ENCODE measurements at places on chromosomes 13 and 19. TPM values are rescaled to one million over a fixed set of nuclear protein-coding genes. Genes with fewer than 3 reads are reported as not detected.

DNA sequence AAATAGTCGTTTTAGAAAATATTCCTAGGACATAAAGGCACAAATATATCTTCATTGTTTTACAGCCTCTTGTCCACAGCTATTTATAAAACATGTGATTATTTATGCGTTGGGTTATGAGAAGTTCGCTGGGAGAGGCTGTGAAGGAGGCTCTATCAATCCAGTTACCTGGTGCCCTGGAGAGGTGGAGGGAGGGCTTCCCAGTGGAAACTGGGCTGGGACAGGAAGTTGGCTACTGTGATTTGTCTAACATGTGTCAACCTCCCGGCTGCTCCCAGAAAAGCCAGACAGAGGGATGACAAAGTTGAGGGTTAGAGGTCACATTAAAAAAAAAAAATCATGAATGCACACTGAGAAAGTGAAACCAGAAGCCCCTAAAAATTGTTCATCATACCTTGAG lies 346.5 kb downstream of the ZNF536 start:
- no peak for DNase-seq

STARD13 gene
- total RNA-seq: 29.9 TPM

DNA sequence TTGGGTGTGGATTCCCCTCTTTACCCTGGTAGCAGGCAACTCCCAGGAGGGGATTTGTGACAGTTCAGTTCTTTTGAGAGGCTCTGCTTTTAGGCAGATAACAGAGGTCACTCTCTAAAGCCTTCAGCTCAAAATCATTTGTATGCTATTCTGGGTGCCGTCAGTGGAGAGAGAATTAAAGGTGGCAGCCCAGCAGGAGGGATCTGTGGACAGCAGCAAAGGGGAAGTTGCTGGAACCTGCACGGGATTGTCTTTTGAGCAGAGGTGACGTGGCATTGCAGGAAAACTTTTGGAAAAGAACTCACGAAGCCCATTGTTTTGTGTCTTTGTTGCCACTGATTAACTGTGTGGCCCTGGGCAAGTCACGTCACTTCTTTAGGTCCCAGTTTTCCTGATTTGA lies 62.4 kb upstream of the C1QTNF9 start:
- DNase-seq: no peak

TRPM4 gene
- total RNA-seq: 31.5 TPM

GRCh38 chr13:90857921-90858320 lies 489.6 kb upstream of the MIR17HG start:
- DNase-seq: no peak

DNA sequence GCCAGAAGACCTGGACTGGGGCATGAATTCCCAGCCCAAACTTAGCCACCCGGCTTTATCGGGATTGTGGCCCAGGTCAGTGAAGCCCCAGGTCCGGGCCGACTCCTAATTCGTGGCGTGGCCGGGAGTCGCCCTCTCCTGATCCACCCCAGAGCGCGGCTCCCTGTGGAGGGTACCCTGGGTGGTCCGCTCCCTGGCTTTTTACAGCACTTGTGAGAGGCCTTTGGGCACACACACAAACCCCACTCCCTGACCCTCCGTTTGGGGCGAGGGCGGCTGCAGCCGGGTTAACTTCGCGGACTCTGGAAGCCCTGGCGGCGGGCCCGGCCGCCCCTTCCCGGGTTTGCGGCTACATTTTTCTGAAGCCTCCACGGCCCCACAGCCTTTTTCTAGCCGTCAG lies 56.4 kb downstream of the ZNF568 start:
- no peak for DNase-seq

FFAR3 gene
- total RNA-seq: not detected

RCBTB2 gene
- total RNA-seq: 14.8 TPM

PRR20B gene
- not detected for total RNA-seq

NOP53 gene
- 169 TPM for total RNA-seq

GRCh38 chr13:110347535-110348308 lies 40.6 kb downstream of the COL4A2 start:
- DNase-seq: peak; percentile 46

DNA sequence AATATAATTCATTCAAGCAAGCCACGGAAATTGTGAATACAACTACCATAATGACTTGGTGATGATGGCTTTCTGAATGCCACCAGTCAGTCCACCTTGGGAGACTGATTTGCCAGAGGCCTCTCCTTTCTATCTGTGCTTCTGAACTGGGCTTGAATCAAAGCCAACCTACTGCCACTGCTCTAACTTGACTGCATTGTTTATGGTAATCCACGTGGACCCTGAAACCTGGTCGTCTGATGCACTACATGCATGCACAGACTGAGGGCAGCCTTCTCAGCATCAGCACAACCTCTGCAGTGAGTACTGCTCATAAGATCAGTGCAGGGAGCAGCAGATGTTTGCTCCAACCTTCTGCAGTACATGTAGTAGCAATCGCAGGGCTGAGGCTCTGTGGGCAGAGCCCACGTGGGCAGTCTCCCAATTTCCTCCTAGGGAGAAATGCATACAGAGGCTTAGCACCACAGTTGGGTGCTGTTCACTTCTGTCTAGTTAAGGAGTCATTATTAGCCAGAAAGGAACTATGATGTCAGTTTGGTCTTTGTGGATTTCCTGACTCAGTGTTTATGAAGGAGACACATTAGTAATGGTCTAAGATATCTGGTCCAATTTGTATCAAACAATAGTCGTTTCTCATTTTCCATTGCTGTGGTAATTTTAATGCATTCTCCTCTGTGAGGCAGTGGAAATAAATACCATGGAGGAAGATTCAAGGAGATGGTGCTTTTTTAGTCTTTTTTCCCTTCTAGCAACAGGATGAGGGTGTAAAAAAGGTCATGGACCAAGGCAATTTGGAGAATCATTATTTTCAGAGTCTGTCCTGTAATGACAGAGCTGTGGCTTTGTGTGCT lies 82.5 kb downstream of the AKAP11 start:
- no peak for DNase-seq

DNA sequence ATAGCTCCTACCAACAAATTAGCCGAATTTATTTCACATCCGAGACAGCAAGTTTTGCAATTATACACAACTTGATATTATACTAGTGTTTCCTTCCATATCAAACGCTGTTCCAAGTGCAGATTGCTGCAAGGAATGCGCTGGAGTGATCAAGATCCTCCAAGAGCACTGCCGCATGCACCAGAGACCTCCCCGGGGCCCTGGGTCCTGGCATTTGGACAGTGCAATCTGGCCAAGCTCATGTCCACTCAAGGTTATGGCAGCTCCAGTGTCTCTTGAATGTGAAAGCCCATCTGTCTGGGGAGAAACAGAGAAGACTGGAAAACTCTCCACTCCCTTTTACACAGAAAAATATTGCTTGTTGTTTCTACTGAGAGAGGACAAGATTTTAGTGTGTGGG lies 111.9 kb downstream of the HSPH1 start:
- peak; percentile 23 for DNase-seq

ZNF536 gene
- 4.0 TPM for total RNA-seq

GRCh38 chr13:42474954-42475353 lies 99.0 kb upstream of the TNFSF11 start:
- DNase-seq: no peak

CD79A gene
- total RNA-seq: not detected

C1QTNF9B gene
- 2.1 TPM for total RNA-seq

SPACA4 gene
- not detected for total RNA-seq

CXCL17 gene
- total RNA-seq: not detected

DNA sequence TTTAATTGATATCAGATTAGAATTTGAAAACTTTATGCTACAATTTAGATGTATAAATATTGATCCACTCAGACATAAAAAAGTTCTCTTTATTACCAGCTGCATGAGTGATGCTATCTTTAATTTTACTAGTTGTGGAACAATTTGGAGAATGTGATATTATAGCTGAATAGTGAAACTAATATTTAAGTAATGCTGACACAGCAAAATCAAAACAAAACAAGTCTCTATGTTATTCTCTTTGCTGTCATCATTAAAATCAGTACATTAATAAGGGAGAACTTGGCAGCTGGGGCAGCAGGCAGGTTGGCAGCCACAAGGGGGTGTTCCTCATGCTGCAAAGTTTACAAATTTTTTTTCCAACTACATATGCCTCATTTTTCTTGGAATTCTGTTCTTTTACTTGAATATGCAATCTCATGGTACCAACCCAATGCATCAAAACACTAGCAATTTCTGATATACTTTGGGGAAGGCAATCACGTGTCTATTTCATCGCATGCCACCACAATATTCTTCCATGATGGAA lies 585.3 kb downstream of the FGF9 start:
- no peak for DNase-seq

SIAH3 gene
- not detected for total RNA-seq

- no peak for DNase-seq
These were observed 17.3 kb downstream of the RHPN2 start for GRCh38 chr19:33047422-33047821.

GIPR gene
- 4.7 TPM for total RNA-seq

GRCh38 chr19:3813473-3814392 lies 27.6 kb upstream of the MATK start:
- no peak for DNase-seq

DNA sequence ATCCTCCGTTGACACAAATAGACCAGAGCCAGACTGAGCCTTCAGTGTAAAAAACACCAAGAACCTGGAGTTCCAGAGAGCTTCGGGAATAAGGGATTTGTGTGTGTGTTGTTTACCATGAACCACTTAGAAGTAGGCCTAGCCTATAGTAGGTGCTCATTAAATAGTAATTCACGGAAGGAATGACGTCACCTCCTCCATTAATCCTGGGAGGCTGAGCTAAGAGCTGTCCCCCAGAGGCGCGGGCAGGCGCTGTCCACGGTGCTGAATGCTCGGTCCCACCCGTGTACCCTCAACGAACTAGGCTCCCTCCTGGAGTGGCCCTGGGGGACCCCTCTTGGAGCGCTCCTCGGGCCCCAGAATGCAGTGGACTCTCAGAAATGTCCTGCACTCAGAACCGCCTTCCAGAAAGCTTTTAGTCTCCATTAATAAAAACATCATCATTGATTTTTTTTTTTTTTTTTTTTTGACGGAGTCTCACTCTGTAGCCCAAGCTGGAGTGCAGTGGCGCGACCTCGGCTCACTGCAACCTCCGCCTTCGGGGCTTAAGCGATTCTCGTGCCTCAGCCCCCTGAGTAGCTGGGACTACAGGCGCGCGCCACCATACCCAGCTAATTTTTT lies 6.5 kb downstream of the UNC13A start:
- peak; percentile 31 for DNase-seq

C19orf73 gene
- total RNA-seq: 1.6 TPM

Measured in left ventricle myocardium inferior (tissue), 1 donor.